ENCODE measurements at places on chromosomes 11 and 22.
A peak's percentile ranks its signal among the peaks of the same experiment; 100 is the strongest.

GRCh38 chr11:125942771-125943428 is 2.9 kb upstream of the VSIG10L2 start:
- DNase-seq: peak; percentile 56

DNA sequence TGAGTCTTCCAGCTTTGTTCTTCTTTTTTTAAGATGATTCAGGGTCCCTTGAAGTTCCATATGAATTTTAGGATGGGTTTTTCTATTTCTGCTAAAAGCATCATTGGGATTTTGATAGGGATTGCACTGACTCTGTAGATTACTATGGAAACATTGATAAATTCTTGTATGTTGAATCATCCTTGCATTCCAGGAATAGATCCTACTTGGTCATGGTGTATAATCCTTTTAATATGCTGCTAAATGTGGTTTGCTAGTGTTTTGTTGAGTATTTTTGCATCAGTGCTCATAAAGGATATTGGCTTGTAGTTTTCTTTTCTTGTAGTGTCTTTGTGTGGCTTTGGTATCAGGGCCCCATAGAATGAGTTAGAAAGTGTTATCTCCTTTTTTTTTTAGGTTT is 34.9 kb upstream of the PHOX2A start:
- DNase-seq: no peak

GRCh38 chr22:29151316-29151715 is 54.4 kb upstream of the EMID1 start:
- no peak for DNase-seq

DNA sequence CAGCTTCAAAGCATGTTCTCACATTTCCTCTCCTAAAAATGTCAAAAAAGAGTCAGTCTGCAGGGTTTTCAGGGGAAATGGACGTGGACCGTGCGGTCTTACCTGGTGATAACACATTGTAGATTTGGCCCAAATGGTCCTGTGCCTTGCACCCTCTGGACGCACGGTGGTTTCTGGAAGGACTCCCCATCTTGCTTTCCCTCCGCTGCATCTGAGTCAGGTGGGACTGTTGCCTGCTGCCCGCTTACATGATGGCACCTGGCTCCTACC is 1290.1 kb downstream of the TBC1D22A start:
- DNase-seq: no peak

DNA sequence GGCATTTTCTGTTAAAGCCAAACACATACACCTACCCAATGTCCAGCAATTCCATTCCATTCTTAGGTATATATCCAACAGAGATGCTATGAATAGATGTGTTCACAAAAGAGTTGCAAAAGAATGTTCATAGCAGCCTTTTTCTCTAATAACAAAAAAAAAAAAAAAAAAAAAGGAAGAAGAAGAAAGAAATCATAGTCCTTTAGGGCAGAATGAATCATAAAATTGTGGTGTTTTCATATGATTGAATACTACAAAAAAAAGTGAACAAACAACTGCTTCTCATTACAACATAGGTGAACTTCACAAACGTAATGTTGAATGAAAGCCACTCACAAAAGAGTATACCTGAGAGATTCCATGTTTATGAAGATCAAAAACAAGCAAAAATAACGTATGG is 66.8 kb upstream of the GRK3 start:
- DNase-seq: no peak

GRCh38 chr11:128302425-128303186 is 284.8 kb downstream of the ETS1 start:
- DNase-seq: no peak

DNA sequence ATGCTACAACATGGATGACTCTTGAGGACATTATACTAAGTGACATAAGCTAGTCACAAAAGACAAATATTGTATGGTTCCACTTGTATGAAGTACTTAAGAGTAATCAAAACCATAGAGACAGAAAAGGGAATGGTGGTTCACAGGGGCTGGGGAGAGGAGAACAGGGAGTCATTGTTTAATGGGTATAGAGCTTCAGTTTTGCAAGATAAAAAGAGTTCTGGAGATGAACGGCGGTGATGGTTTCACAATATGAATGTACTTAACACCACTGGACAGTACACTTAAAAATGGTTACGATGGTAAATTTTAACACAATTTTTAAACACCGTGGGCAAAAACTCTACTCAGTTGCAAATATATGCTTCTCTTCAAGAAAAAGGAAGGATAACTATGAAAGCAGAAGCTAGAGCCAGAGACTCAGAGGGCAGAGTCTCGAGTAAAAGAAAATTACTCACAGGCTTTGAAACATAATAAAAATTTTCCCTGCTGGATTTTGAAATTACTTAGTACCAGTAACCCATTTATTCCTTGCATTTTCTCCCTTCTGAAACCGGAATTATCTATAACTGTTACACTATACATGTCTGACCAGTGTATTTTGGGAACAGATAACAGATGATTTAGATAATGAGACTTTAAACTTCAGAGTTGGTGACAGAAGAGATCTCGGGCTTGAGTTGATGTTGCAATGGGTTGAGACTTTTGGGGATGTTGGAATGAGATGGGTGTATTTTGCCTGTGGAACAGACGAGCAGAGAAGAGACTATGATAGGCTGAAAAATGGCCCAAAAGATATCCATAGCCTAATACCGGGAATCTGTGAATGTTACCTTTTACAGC is 15.0 kb downstream of the MRTFA start:
- no peak for DNase-seq

- DNase-seq: no peak
These were observed 13.8 kb upstream of the FAM181B start for GRCh38 chr11:82747471-82747870.

GRCh38 chr11:74023276-74023675 is 14.4 kb upstream of the UCP3 start:
- DNase-seq: no peak

- DNase-seq: no peak
These were observed 1.2 kb upstream of the CERK start for GRCh38 chr22:46739094-46739870.

GRCh38 chr11:33899400-33900037 is 7.6 kb upstream of the LMO2 start:
- DNase-seq: peak; percentile 90

GRCh38 chr11:87212891-87213290 is 175.2 kb downstream of the TMEM135 start:
- DNase-seq: no peak

DNA sequence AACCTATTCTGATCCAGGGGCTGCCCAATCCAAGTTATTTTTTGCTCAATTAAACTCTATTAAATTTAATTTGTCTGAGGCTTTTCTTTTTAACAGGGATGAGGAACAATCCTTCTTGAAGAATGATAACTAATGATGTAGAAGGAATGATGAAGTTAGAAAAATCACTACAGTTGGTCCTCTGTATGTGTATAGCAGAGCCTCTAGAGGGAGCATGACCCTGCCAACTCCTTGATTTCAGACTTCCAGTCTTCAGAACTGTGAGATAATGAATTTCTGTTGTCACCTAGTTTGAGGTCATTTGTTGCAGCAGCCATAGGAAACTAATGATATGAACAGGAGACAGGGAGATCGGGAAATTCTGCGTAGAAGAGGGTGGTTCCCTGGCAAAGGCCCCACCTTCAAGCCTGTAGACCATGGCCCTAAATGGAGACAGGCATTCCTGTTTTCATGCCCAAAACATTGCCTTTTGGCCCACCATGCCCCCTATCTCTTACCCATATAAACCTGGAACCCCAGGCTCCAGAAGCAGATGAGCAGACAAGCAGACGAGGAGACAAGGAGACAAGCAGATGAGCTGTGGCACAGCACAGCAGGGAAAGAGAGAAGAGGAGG is 7.7 kb upstream of the QSER1 start:
- no peak for DNase-seq

GRCh38 chr11:24312464-24313238 is 184.2 kb upstream of the LUZP2 start:
- DNase-seq: no peak

- DNase-seq: no peak
These were observed 44.0 kb downstream of the GRAMD1B start for GRCh38 chr11:123473941-123474677.
